ENCODE measurements at places on chromosomes 4 and X.
A peak's percentile ranks its signal among the peaks of the same experiment; 100 is the strongest.

GRCh38 chr4:166165829-166166420 is 292.9 kb downstream of the TLL1 start:
- no peak for DNase-seq

DNA sequence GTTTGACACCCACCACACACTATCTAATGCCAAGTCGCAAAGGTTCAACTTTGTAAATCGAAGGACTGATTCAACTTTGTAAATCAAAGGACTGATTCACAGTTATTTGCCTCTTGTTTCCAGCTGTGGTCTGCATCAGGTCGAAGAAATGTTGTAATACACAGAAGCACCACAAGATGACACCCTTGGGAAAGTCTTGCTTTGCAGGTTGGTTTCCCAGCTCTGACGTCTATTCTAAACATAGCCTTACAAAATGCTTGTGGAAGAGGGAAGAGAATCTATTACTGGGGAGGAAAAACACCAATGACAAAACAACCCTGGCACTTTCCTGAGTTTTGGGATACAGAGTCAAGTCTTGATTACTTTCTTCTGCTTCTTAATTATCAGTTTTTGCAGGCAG is 35.3 kb downstream of the SUPT20HL1 start:
- DNase-seq, result peak; percentile 12

DNA sequence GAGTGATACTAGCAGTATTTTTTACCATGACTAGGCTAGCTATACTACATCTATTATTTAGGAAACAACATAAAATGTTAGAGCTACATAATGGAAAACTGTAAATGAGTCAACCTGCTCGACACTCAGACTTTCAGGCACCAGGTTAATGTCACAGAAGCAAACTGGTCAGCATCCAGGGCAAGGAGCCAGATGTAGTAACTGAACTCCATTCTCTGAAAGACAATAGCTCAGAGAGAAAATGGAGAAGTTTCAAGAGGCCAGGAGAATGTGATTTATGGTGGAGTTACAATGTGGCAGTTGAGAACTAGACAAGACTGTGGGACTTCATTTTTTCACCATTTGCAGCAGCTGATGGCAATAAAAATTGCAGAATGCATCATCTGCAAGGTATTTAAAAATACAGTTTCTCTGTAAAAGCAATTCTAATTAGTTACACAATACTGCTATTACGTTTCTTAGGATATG is 342.7 kb upstream of the PABPC4L start:
- no peak for DNase-seq

DNA sequence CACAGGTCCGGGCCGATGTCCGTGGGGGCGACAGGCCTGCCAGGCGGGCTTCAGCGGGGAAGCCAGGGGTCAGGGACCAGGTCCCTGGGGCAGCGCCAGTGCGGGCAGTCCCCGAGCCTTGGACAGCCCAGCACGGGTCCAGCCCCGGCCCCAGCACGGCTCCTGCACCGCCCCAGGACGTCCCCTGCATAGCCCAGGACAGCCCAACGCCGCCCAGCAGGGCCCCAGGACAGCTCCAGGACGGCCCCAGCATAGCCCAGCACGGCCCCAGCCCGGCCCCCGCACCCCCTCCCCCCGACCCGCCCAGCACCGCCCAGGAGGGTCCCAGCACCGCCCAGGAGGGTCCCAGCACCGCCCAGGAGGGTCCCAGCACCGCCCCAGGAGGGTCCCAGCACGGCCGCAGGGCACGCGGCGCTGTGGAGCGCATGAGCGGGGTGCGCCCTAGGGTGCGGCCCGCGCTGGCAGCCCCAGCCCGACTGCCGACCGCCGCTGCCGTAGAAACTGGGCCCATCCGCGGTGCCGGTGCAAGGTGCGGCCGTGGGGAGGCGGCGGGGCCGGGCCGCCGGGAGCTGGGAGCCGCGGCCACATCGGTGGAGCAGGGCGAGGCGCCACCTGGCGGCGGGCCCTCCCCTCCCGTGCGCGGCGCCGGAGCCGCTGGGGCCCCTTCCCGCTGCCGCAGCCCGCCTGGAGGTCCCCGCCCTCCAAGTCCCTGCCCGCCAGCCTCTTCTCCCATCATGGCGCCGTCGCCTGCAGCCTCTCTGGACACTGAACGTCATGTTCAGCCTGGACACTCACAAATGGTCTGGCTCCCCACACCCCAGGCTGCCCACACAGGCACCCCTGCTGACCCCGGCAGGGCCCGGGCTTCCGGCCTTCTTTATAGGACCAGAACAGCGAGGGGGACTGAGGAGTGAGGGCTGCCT is 106.8 kb upstream of the NKX1-1 start:
- DNase-seq, result peak; percentile 14

DNA sequence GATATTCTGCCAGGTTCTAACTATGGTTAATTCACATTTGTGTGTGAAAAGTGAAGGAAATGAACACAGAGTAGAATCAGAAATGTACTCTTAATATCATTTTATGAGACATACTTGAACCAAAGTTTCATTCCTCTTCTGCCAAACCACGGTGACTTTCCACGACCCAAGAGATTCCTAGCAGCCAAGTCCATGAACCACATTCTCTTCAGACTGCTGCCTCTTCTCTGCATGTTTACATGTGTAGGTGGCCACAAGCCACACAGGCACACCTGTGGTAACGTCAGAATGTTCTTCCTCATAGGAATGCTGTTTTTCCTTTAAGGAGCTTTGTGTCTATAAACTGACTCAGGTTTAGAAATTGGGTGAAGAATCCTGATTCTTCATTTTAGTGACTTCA is 1411.2 kb downstream of the RAPGEF2 start:
- no peak for DNase-seq

DNA sequence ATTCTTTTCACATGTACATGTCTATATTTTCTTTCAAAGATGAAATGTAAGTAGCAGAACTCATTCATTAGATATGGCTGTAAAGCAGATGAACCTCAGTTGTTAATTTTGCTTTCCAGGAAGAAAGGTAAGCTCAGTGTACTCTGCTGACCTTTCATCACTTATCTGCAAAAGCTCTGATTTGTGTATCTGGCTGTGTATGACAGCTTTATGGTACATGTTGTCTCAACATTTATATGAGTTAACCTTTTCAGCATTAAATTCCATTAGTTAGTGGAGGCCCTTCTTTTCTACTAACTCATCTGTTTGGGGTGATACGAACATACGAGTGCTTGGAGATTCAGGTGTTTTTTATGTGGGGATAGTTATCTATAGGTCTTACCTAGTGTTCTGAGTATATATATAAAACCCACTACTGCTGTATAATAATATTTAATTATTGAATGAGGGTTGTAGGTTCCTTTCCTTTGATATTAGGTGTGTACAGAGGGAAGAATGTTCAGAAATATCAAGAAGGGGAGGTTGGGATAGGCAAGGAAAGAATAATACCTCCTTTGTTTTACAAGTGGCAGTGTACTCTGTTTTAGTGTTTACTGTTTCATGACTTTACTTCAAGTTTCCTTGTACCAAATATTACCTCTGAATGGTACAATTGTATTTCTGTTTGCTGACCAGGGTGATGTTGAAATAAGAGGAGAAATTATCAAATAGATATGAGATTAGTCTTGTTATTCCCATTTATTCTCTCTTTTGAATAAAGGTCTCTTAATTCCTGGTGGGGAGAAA is 395.5 kb downstream of the ARHGAP24 start:
- no peak for DNase-seq

DNA sequence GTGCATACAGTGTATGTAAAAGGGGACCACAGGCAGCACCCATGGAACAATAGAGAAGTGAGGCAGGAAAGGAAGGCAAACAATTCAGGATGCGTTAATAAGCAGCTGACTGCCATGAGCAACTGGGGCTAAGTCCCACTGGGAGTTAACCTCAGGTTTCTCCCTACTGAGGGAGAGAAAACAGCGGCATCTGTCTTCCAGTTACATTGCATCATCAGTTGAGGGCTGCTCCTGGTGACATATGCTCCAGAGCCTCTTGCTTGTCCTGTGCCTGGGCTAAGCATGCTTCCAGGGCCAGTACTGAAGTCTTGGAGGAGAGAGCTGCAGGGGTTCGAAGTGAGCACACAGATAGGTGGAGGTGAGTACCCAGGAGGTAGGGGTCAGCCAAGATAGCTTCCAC is 24.3 kb downstream of the RAI2 start:
- no peak for DNase-seq

GRCh38 chr4:5220028-5220427 is 168.7 kb downstream of the STK32B start:
- DNase-seq, result no peak

GRCh38 chr4:13703096-13703495 is 75.6 kb upstream of the BOD1L1 start:
- no peak for DNase-seq

DNA sequence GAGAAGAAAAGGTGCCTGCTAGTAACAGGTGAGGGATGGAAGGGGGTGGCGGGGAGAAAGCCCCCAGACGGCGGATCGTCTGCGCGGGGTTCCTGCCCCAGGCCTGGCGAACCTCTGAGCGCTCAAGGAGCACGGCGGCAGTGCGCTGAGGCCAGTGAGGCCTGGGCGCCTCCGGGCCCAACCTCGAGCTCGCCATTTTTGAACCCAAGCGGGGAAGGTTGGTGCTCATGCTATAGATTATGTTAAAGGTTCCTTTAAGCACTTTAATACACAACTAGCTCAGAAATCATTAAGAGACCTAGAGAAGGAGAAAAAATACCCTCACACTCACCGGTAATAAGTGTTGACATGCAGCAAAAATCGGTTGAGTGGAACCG is 7.9 kb downstream of the PITX2 start:
- DNase-seq, result no peak

DNA sequence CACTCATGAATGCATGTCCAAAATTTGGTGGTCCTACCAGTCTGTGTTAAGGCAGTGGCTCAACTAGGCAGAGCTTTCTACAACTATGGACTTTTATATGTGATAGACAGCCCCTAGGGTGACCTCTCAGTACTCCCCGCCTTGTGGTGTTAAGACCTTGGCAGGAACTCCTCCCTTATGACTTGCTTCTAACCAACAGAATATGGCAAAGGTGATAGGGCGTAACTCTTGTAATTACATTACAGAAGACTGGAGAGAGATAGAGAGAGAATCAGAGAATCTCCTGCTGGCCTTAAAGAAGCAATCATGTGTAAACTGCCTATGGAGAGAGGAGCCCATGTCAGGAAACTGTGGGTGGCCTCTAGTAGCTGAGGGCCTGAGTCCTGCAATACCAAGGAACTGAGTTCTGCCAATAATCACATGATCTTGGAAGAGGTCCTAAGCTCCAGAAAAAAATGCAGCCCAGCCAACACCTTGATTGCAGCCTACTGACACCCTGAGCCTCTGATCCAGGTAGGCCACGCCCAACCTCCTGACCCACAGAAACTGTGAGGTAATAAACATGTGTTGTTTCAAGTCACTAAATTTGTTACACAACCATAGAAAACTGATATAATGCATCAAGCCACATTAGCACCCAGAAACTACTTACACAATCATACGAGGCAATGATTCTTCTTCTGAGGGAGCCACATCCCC is 68.9 kb downstream of the INPP4B start:
- no peak for DNase-seq

- DNase-seq, result no peak
These were observed 109.8 kb downstream of the EGF start for GRCh38 chr4:110022457-110022856.

DNA sequence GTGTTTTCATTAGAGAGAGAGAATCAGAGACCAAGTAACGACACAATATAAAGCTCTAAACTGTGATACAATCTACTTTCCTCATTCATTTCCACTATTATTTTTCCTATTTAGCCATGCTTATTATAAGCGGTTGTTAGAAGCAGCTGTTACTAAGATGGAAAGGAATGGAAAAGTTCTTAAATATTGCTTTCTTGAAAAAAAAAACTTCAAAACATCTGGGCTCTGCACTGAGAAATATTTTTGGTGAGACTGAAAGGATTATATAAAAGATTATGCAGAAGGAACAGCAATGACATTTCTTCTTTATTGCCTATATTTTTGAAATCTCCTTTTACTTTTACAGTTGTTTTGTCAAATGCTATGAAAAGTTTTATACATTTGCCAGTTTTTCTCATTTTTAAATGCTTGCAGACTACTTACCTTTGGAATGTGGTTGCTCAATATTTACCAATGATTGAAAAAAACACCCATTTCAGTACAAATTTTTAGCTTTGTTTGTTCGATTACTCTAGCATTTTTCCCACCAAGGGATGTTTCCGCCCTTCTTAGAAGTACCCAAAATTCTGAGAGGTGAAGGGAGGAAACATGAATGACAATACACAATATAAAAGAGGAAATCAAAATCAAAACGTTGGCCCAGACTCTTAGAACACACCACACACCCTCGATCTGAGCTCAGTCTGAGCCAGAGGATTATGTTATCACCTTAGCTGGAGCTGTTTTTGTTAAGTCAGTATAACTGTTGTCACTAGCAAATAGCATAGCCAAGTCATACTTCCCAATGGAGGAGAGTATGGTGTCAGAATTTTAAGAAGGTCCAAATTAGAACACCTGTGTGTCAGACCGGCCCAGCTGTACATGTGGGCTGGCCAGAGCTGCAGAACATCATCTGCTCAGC is 18.4 kb downstream of the DKK2 start:
- DNase-seq, result no peak

- DNase-seq, result no peak
These were observed 77.0 kb downstream of the LRP2BP start for GRCh38 chr4:185318679-185319078.

GRCh38 chr4:3203971-3204431 is 45.0 kb upstream of the MSANTD1 start:
- no peak for DNase-seq

DNA sequence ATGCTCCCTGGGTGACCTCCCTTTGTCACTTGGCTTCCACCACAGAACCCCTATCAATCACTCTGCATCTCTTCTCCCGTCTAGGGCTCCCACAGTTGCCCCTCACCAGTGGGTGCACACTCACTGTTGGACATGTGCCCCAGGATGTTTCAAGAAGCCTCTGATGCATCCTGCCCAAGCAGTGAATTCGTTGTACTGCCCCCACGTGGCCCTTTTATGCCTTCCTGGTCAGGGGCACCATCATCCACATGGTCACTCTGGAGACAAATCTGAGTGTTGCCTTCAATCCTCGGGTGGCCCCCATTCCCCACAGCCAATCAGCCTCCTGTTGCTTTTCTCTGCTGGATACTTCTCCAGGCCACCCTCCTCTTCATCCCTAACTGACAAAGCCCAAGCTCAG is 12.2 kb downstream of the ITIH6 start:
- DNase-seq, result no peak

GRCh38 chr4:88753658-88754571 is 56.3 kb upstream of the NAP1L5 start:
- DNase-seq, result no peak

DNA sequence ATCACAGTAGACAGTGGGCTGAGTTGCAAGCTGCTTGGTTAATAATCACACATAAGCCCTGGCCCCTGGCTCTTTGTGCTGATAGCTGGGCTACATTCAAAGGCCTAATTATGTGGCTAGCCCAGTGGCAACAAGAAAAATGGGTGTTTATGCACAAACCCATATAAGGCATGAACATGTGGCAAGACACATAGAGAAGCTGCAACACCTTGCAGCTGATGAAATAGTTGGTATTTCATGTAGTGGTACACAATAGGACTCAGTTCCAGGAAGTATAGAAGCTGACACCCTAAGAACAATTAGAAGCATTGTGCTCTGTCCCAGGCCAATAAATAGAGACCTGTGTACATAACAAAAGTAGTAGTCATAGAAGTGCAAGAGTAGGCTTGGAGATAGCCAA is 14.6 kb upstream of the ZNF630 start:
- DNase-seq, result no peak

- no peak for DNase-seq
These were observed 10.6 kb upstream of the BCOR start for GRCh38 chrX:40108162-40108958.
